Activated T-cell treated with anti-CD3 and anti-CD28 coated beads, Interleukin-2, amount 50 U/mL, for 4 hours (primary cell): ENCODE measurements at places on chromosomes 1 and 21. TPM values are rescaled to one million over a fixed set of nuclear protein-coding genes. Genes with fewer than 3 reads are reported as not detected.
A peak's percentile ranks its signal among the peaks of the same experiment; 100 is the strongest.

TMEM39B gene
- total RNA-seq, result 27.8 TPM

AMIGO1 gene
- 4.0 TPM for total RNA-seq

TRPM2 gene
- total RNA-seq, result 0.95 TPM

SYDE2 gene
- 2.2 TPM for total RNA-seq

NLRP3 gene
- 5.4 TPM for total RNA-seq

TP73 gene
- 0.16 TPM for total RNA-seq

TCHH gene
- total RNA-seq, result 0.05 TPM

LYPD8 gene
- total RNA-seq, result not detected

DNA sequence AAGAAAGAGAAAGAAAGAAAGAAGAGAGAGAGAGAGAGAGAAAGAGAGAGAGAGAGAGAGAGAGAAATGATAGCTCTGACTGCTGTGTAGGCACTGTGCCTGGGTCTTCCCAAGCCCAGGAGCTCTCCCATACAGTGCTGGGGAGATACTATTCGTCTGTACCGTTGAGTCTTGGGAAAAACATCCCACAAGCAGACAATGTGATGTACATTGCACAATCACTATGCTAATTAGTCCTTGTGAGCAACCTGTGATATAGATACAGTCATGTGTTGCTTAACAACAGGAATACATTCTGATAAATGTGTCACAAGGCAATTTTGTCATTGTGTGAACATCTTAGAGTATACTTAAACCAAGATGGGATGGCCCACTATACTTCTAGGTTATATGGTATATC, 381.0 kb downstream of the HHAT start:
- DNase-seq, result no peak

- no peak for DNase-seq
Measured at GRCh38 chr1:219507437-219507836, 105.5 kb downstream of the ZC3H11B start.

DNA sequence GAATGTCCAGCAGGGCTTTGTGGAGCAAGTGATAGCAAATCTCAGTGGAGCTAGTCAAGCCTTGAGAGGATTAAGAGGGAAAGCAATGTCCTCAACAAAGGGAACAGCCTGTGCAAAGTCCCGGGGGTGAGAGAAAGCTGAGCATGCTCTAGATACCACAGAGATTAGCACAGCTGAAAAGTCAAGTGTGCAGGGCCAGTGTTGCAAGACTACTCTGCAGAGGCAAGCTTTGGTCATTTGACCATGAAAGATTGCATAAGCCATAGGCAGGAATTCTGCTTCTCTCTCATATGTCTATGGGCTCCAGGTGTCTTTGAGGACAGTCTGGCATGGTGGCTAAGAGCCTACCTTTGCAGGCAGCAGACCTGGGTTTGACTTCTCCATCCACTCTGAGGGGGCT, 181.0 kb upstream of the JUN start:
- DNase-seq, result no peak

DNA sequence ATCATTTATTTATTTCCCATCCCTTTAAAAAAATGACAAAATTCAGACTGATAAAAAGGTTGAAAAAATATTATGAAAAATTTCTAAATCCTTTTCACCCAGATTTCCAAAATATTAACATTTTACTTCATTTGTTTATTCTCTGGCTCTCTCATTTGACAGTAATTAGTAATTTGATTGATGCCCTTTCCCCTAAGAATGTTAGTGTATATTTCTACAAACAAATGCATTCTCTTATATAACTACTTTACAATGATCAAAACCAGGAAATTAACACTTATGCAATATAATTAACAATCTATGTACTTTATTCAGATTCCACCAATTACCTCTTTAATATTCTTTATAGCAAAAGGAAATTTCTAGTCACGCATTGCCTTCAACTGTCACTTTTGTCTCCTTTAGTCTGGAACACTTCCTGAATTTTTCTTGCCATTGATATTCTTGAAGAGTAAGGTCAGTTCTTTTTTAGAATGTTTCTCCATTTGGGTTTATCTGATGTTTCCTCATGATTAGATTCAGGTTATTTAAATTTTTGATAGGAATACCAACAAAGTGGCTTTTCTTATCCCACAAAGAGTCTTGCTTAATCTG, 3.9 kb downstream of the CD53 start:
- no peak for DNase-seq

- DNase-seq, result no peak
Measured at GRCh38 chr1:228358039-228358763, 48.4 kb downstream of the TRIM11 start.

DNA sequence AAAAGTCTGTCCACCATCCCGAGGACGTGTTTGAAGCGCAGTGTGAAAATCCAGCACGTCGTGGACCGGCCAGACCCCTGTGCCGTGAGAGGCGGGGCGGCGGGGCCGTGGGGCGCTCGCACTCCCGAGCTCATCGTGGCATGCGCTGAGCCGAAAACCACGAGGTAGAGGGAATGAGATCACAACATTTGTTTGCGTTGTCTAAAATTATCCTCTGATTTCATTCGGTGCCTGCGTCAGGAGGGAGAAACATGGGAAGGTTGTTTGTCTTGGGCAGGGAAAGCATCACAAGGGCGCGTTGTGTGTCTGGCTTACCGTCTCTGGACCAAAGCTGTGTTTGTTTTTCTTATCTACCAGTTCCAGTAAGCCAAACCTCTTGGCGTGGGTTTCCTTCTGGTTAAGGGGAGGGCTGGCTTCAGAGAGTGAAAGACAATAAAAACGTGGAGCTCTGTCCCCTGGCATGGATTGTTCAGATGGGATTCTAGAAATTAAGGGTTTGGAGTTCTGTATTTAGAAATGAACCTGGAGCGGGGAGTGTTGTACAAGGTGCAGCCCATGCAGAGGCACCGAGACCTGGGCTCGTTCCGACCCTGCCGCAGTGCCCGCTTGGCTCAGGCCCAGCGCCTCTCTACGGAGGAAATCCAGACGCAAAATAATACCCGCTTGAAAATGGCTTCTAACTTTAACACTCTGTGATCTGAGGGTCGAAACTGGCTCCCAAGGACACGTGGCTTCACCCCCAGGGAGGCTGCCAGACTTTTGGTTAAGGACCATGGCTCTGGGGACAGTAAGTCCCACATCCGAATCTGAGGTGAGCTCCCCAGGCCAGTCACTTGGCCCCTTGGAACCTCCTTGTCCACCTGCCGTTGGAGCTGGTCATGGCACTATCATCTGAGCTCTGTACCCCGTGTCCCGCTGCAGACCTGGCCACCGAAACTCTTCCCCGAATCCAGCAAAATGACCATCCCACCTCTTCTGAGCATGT, 68.7 kb upstream of the FAM3B start:
- no peak for DNase-seq

- no peak for DNase-seq
Measured at GRCh38 chr1:245814651-245815050, 659.9 kb downstream of the KIF26B start.

DNA sequence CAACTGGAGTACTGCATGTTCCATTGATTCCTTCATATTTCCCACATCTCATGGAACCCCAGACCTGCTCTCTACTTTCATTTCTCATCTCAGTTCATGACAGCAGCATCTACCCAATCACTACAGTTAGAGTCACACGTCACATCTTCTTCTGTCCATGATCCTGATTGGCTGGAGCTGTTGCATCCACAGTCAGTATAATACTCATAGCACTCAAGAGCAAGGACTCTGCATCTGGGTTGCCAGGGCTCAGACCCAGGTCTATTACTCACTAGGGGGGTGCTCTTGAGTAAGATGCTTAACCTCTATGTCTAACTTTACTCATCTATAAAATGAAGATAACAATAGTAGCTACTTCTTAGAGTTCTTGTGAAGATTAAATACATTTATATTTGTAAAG, 4.4 kb upstream of the XPR1 start:
- DNase-seq, result no peak

GRCh38 chr1:221696027-221696426, 45.9 kb downstream of the DUSP10 start:
- no peak for DNase-seq

GRCh38 chr1:201054091-201054543, 30.6 kb upstream of the KIF21B start:
- DNase-seq, result no peak

GRCh38 chr1:231460614-231461013, 38.5 kb upstream of the EGLN1 start:
- peak; percentile 14 for DNase-seq

GRCh38 chr1:16289959-16290358, 53.0 kb upstream of the CPLANE2 start:
- DNase-seq, result no peak

GRCh38 chr21:32834211-32834915, 62.8 kb upstream of the PAXBP1 start:
- DNase-seq, result no peak

- no peak for DNase-seq
Measured at GRCh38 chr1:70486676-70487458, 75.8 kb downstream of the CTH start.

DNA sequence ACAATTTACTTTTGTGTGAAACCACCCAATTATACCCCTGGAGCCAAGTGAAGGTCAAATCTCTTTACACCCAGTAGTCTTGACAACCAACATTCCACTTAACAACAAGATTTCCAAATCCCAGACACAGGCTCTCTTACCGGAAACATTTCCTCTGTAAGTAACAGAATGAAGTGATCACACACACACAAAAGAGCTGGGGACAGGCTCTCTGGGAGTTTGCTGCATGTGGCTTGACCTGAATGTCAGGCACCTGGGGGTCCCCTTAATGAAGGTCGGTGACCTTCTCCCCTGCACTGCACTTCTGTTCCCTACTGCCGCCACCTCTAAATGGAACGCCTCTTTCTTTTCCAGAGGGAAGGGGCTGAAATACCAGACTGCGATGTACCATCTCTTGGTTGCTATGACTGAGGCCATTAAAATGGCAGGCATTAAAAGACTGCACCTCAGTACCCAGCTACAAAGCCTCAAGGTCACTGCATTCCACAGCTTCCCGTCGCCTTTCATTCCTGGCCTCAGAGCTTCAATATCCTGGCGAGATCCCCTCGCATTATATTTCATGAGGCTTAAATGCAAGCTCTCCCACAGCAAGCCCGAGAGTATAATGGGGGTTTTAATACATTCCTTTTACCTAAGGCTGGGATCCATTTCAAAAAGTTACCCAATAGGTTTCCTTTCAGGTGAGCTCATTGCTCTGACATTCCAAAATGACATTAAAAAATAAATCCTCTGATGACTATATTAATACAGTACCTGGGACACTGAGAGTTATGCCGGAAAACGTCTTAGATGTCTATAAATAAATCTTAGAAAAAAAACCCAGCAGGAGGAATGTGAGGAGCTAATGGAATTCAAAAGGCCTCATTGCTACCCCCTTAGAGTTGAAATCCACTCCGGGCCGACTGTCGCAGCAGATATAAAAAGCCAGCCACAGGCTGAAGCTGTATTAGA, 90.9 kb upstream of the DIRAS3 start:
- no peak for DNase-seq

- DNase-seq, result no peak
Measured at GRCh38 chr1:205714190-205714905, 34.0 kb upstream of the SLC45A3 start.

DNA sequence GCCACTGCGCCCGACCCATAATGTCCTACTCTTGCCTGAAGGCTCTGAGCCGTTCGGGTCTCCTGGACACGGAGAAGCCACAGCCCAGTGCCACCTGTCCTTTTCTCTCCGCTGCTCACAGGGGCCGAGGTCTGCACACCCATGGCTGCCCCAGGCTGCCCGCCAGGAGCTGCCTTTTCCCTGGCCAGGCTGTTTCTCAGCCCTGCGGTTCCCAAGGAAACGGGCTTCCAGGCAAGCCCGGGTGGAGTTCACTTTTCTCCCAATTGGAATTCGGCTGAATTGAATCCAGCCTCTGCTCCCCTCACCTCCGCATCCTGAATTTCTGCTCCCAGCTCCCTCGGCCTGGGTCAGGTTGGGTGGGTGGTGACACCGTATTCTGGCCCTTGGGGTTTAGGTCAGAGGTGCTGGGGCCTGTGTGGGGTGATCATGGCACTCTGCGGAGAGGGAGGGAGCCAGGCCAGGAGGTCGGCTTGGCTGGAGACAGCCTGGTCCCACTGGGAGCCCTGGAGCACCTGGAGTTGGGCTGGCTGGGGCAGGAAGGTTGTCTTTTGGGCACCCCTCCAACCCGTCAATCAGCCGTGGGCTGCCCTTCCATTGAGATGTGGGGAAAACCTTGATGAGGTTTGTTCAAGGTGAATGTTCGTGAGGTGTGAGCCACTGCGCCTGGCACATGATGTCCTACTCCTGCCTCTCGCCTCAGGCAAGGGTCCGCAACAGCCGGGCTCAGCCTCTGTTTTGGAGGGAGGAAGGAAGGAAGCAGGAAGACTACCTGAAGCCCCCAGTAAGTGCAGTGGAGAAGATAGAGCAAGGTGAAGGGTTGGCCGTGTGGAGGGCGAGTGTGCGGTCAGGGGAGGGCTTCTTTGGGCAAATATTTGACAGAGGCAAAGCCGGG, 25.1 kb downstream of the RRP1 start:
- no peak for DNase-seq

- no peak for DNase-seq
Measured at GRCh38 chr1:51567653-51568052, 48.6 kb upstream of the EPS15 start.

GRCh38 chr1:23291706-23292105, 52.4 kb downstream of the HNRNPR start:
- DNase-seq, result no peak

- DNase-seq, result no peak
Measured at GRCh38 chr1:162026881-162027280, 3.2 kb upstream of the OLFML2B start.

GRCh38 chr1:234861761-234862160, 251.8 kb upstream of the IRF2BP2 start:
- no peak for DNase-seq

DNA sequence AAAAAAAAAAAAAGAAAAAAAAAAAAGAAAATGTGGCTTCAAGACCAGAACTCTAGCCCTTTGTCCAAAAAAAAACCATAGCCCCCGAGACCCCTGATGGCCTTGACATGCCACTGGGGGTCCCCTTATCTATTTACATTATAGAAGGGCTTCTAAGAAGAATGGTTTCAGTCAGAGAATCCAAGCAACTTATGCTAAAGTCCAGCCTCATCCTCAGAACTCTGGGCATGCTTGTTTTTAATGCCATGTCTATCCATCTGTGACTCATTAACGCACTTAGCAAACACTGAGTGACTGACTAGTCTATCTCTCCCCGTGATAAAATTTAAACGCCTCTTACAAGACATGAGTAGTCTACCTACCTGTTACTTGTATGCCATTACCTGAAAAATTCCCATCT, 29.3 kb downstream of the ERG start:
- DNase-seq, result no peak

- no peak for DNase-seq
Measured at GRCh38 chr1:92854101-92854785, 22.4 kb downstream of the RPL5 start.

DNA sequence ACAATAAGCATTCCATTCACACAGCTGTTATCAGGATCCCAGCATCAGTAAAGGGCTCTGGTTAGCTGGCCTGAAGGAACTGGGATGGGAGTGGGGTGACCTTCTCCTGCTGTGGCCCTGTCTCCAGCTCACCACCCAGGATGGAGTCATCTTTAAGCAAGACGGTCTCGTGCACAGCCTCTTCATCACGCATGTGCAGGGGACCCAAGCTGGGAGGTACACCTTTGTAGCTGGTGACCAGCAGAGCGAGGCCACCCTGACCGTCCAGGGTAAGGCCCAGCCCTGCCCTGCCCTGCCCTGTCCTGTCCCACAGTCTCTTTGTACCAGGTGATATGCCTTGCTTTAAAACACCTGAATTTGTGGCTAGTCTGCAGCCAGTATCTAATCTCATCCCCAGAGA, 24.3 kb downstream of the IGFN1 start:
- no peak for DNase-seq
